Adipose tissue (tissue), 3 donors: ENCODE measurements at places on chromosomes 3 and 15. TPM values are rescaled to one million over a fixed set of nuclear protein-coding genes. Genes with fewer than 3 reads are reported as not detected.

The MESP2 gene
- polyA plus RNA-seq = 0.21 TPM

The TLR9 gene
- 0.22 TPM for polyA plus RNA-seq

The IL5RA gene
- polyA plus RNA-seq = 0.05 TPM

The ADAMTS9 gene
- 22.7 TPM for polyA plus RNA-seq

The FOXL2NB gene
- not detected for polyA plus RNA-seq
